ENCODE measurements at places on chromosomes 11 and 22.

GRCh38 chr11:38718049-38718448 is 2120.0 kb upstream of the RAG2 start:
- no peak for DNase-seq

GRCh38 chr22:20464096-20464614 is 26.5 kb upstream of the SCARF2 start:
- DNase-seq = peak; percentile 26

GRCh38 chr11:72568861-72569260 is 105.4 kb downstream of the PDE2A start:
- DNase-seq = no peak

DNA sequence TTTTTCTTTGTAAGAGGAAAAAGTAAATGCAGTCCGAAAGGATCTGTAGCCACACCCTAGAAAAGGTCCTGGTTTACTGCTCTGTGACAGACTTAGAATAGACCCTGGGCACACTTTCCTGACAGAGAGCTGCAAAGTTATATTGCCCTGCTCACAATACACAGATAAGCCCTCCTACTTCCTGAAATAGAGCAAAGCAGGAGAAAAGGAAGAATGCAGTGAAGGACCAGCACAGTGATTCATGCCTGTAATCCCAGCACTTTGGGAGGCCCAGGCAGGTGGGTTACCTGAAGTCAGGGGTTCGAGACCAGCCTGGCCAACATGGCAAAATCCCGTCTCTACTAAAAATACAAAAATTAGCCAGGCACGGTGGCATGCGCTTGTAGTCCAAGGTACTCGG is 2.2 kb downstream of the CYB561A3 start:
- DNase-seq = no peak

GRCh38 chr11:5004424-5005274 is 10.0 kb downstream of the OR51L1 start:
- DNase-seq = no peak

DNA sequence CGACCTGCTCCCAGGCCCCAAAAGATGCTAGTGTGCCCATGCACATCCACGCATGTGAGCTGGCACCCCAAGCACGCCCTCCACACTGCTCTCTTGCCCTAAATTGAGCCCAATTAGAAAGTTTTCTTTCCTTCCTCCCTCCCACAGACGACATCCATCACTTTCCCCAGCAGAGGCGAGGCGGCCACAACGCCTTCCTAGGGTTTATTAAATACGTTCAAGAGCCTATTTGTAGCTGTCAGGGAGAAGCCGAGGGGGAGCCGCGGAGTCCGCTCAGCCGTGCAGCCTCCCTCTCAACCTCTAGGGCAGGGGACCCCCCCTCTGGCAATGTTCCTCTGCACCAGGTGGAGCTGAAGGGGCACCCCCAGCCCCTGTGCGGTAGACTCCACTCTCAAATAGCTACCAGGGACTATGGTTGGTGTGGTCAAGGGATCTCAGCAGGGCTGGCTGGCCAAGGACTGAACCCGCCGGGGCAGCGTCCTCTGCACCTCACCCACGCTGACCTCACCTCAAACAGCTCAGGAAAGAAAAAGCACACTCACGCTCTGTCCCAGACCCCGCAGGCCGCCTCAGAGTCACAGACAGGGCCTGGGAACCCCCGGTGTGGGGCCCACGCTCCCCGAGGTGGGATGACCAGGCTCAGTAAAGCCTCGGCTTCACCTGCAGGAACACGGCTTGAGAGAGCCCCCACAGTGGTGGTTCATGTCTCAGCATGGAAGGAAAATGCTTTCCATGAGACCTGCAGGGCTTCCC is 152.4 kb downstream of the DSCAML1 start:
- DNase-seq = no peak

- no peak for DNase-seq
These were observed 129.2 kb downstream of the ARL14EP start for GRCh38 chr11:30452114-30452513.

DNA sequence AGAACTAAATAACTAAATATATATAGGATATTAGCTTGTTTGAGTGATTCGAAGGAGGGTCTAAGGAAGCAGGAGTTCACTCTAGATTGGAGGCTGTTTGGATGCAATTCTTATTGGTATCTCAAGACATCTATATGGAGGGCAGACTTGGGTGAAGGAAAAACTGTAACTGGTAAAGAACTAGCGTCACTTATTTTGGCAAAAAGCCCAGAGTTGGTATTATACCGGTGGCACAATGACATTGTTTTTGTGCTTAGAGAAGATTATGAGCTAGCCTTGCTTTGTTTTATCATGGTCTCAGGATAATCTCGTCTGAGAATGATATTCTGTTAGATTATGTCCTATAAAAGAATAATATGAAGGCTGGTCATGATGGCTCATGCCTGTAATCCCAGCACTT is 6.0 kb upstream of the SLC35F2 start:
- DNase-seq = no peak

GRCh38 chr11:2807801-2808241 is 77.8 kb downstream of the CDKN1C start:
- no peak for DNase-seq

DNA sequence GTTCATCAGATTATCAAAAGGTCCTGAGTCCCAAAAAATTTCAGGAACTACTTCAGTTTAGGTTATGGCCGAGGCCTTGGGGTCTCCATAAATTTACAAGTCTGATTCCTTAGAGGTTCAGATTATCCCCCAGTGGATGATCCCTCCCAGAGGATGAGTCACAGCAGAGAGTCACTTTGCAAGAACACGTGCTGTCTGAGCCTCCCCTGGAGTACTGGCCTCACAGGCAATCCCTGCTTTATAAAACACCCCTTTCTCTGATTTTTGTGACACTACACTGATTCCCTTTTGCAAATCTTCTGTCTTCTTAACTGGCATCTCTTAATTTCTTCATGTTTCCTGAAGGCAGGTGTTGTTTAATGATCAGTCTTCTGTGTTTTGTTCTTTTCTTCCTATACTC is 45.3 kb downstream of the CCDC34 start:
- no peak for DNase-seq

DNA sequence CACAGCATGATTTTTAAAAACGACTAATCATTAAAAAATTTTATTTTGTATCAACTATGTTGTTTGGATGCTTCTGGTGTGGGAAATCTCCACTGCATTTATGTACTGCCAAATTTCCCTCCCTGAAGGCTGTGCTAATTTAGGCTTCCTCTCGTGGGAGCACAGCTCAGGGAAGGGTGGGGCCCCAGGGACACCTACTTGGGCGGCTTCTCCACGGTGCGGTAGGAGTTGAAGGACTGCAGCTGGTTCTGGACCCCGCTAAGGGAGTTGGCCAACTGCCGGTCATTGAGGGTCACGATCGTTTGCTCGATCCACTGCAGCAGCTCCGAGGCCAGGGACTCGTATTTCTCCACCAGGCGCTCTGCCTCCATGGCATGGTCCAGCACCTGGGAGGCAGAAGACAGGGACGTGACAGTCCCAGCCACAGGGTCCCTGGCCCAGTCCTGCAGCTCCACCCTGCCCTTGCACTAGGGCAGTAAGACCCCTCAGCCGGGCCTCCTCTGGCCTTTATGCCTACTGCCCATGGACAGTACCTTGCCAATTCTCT is 18.6 kb downstream of the SPTBN2 start:
- no peak for DNase-seq
